ENCODE measurements at places on chromosomes 13 and 19.

DNA sequence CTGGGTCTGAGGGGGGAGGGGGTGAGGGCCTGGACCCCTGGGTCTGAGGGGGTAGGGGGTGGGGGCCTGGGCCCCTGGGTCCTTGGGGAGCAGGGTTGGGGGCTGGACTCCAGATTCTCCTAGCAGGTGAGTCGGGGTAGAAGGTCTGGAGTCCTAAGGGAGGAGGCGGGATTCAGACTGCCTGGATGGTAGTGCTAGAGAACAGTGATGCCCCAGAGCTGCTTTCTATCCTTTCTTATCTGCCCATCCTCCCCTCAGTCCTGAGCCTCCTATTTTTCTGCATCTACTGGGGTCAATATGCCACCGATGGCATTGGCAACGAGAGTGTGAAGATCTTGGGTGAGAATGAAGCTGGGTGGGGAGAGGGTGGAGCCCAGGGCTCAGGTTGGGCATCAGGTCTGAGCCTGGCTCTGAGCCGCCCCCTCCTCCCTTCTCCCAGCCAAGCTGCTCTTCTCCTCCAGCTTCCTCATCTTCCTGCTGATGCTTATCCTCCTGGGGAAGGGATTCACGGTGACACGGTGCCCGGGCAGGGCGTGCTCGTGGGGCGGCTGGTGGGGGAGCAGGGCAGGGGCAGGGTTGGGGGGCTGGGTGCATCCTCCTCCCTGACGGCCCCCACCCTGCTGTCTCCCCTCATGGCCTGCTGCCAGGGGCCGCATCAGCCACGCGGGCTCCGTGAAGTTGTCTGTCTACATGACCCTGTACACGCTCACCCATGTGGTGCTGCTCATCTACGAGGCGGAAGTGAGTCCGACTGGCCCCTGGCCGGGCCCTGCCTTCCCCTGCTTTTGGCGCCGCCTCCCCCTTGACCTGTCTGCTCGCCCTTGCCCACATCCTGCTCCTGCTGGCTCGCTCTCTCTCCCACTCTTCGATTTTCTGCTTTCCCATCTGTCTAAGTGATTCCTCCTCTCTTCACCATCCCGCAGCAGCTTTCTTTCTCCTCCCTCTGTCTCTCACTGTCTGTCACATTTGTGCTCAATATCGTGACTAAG, 3.4 kb downstream of the TMEM145 start:
- DNase-seq = no peak

DNA sequence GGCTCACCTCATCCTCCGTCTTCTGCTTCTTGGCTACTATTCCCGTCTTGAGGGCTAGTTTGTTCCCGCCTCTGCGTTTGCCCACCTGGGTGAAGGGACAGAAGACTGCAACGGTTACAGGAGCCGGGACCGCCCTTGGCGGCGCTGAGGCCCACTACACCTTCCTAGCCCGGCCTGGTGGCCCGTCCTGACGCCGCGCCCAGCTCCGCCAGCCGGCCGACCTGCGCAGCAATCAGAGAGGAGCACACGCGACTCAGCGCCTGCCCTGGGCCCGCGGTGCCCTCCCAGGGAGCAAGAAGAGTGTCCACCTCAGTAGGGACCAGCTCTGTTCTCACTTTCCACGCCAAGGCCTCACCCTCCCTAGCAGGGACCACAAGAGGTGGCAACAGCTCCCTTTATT, 3.1 kb downstream of the TRIR start:
- no peak for DNase-seq

GRCh38 chr13:69050696-69051095, 1056.9 kb upstream of the ATXN8OS start:
- DNase-seq = no peak

- no peak for DNase-seq
Measured at GRCh38 chr19:15210323-15210781, 9.6 kb upstream of the NOTCH3 start.

- no peak for DNase-seq
Measured at GRCh38 chr13:109941221-109941620, 154.8 kb upstream of the IRS2 start.

GRCh38 chr13:66546534-66547379, 683.4 kb downstream of the PCDH9 start:
- no peak for DNase-seq
